ENCODE measurements at places on chromosomes 16 and 17. TPM values are rescaled to one million over a fixed set of nuclear protein-coding genes. Genes with fewer than 3 reads are reported as not detected.

GRCh38 chr17:81242421-81243332 lies 3.6 kb downstream of the NDUFAF8 start:
- no peak for DNase-seq

- DNase-seq, result peak; percentile 76
These were observed 840 bp upstream of the CDH5 start for GRCh38 chr16:66365651-66366050.

- no peak for DNase-seq
These were observed 8.3 kb downstream of the TSC2 start for GRCh38 chr16:2056077-2056476.

Gene FDXR
- 6.6 TPM for total RNA-seq

Gene GAS2L2
- 1.1 TPM for total RNA-seq
